Activated CD4-positive, CD25-positive, alpha-beta regulatory T cell treated with anti-CD3 and anti-CD28 coated beads, Interleukin-2, amount 50 U/mL, for 16 hours (primary cell): ENCODE measurements at places on chromosomes 11 and 22.

DNA sequence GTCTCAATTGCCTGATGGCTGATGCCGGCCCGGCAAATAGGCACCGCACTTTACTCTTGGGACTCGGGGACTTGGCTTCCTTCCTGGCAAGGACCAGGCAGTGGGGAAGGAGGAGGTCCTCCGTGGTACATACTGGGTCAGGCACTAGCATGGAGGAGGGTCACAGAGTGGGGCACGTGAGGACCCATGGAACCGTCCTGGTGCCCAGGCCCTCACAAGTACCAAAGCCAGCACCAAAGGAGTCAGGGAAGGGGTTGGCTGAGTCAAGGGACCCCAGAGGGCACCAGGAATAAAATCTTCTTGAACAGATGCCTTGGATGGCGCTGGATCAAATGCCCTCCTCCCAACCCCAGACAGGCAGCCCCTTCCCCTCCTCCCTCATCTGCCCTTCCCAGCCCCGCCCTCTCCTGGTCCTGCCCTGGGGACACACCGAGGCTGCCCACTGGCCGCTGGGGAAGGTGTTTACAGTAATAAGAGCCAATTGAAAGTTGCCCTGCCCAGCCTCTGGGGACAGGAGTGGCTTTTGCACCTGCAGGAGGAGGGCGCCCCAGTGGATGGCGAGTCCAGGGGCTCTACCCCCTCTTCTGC, 5.6 kb upstream of the CARNS1 start:
- DNase-seq: no peak

DNA sequence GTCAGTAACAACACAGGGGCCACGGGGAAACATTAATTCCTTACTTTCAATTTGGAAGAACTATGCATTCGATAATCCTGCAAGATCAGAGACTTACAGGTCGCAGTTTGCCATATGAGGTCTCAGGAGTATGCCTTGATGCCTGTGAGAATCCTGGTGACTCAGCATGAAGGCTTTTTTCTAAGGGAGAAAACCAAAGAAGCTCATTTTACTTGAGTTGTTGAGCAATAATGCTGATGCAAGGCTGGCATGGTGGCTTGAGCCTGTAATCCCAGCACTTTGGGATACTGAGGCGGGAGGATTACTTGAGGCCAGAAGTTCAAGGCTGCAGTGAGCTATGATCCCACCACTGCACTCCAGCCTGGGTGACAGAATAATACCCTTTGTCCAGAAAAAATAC, 26.6 kb downstream of the ATG16L2 start:
- no peak for DNase-seq

GRCh38 chr11:78949976-78950690, 375.5 kb upstream of the NARS2 start:
- DNase-seq: no peak

DNA sequence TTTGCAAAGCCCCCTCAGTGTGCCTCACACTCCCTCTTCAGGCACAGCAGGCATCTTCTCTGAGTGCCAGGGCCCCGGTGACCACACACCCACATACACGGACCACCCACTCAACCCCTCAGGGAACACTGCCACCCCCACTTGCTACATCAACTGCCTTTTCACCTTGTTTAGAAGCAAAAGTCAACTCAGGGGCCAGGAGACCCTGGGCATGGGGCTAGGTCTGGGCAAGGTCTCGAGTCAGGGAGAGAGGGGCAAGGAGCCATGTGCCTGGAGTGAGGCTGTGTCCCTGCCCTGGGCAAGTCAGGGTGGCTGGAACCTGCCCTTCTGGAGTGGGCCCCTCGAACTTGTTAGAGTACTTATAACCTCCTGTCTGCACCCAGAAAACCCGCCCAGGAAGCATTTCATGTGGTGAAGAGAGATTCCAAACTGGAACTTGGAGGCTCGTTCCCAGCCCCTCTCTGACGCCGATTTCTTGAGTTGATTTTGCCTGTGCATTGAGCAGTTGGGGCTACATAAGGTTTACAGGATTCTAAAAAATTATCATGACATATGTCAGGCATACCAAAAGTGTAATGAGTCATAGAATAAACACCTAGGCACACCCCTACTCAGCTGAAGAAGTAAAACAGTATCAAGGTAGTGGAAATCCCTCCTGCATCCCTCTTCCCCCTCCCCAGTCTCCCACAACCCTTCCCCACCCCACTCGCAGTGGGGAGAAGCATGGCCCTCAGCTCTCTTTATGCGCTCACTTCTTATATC, 74.3 kb downstream of the MYEOV start:
- no peak for DNase-seq

GRCh38 chr22:43883012-43883661, 8.7 kb downstream of the PNPLA5 start:
- no peak for DNase-seq

DNA sequence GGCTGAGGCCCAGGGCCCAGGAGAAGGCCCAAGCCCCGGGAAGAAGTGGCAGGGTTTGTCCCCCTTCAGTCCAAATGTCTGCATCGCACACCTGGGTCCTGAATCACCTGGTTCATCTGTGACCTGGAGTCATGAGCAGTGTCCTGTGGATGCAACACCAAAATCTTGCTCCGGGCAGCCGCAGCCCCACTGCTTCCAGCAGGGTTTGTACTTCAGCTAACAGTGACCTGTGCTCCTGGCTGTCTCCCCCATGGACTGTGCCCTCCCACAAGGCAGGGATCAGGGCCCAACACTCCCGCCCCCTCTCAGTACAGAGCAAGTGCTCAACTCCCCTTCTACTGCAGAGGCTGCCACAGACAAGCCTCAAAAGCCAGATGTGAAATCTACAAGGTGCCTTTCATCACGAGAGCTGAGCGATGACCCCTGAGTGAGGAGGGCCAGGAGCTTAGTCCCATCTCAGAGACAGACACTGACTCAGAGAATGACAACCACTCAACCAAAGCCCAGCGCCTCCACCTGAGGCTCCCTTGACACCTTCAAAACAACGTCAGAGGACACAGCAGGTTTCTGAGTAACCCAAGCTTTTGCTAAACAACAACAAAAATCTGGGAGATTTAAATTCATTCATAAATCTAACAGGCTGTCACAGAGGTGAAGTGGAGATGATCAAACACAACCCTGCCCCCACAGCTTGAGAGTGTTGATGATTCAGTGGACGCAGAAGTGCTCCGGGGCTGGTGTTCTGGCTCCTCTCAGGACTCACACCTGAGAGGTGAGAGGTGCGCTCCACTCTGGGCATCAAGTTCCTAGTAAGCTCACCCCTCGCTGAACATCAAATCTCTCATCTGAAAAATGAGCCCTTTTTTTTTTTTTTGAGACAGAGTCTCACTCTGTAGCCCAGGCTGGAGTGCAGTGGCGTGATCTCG, 3.4 kb downstream of the KIAA0930 start:
- no peak for DNase-seq

GRCh38 chr11:60887556-60887955, 18.8 kb downstream of the PRPF19 start:
- no peak for DNase-seq
